ENCODE measurements at places on chromosomes 6 and 20. TPM values are rescaled to one million over a fixed set of nuclear protein-coding genes. Genes with fewer than 3 reads are reported as not detected.

PRKN gene
- total RNA-seq, result 3.4 TPM

SMOC2 gene
- not detected for total RNA-seq

VWA7 gene
- 0.11 TPM for total RNA-seq

SNAP25 gene
- 0.44 TPM for total RNA-seq

SF3B5 gene
- total RNA-seq, result 127 TPM

Measured in uterine smooth muscle cell (primary cell).